Activated gamma-delta T cell treated with Interleukin-2 at 50 U/mL for 16 hours (primary cell): ENCODE measurements at places on chromosomes 1 and 21.
A peak's percentile ranks its signal among the peaks of the same experiment; 100 is the strongest.

GRCh38 chr1:23736437-23737134, 6.7 kb upstream of the ELOA start:
- no peak for DNase-seq

- no peak for DNase-seq
Measured at GRCh38 chr1:119966020-119966419, 69.7 kb upstream of the ADAM30 start.

DNA sequence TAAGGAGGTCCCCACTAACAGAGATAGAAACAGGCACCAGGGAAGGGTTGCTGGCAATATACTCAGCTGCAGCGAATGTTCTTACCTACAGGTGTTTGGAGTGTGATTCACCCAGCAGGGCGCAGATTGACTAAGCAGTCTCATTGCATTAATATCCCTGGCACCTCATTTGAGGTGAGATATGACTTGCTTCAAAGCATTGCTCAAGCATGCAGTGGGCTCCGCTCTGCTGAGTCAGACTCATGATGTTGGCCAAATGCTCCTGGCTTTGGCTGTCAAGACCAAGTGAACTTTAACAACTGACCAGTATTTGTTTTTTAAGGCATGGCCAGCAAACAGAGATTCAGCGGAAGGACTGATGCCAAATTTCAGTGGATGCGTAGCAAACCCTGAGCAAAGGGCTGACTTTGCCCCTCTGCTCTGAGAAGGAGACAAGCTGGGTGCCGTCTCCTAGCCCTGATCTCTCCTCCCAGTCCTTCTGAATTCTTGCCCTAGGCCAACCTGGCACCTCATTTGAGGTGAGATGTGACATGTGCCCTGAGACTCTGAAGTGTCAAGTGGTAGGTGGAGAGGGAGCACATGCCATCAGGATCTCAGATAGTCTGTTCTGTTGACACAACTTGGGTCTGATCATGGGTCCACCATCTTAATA, 187.1 kb upstream of the COA6 start:
- no peak for DNase-seq

DNA sequence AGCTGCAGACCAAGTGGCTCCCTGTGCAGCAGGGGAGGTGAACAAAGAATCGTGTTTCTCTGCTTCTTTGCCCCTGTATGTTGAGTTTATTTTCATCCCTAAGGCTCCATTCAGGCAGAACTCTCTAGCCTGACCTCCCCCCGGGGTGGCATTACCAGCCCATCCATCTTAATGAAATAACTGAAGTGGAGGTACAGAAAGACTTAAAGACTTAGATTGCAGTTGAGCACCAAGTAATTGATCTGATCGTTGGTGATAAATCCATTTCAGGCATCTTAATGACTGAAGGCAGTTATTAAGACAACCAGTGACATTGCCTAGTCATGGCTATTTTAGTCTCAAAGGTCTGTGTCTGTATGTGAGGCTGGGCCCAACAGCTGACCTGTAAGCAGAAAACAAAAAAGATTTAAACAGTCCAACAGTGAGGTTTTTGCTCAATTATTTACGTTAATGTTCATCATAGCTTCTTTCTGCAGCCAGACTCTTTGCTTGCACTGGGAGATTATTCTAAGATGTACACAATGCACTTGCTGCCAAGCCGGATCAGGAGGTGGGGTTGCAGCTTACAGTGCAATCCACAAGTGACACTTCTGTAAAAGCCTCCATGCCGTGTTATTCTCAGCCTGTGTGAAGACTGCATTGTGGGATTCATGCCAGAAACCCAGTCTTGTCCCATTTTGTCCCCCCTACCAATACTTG, 363.0 kb upstream of the DUSP10 start:
- DNase-seq, result no peak

- DNase-seq, result no peak
Measured at GRCh38 chr1:148162363-148162762, 10.3 kb upstream of the NBPF11 start.

DNA sequence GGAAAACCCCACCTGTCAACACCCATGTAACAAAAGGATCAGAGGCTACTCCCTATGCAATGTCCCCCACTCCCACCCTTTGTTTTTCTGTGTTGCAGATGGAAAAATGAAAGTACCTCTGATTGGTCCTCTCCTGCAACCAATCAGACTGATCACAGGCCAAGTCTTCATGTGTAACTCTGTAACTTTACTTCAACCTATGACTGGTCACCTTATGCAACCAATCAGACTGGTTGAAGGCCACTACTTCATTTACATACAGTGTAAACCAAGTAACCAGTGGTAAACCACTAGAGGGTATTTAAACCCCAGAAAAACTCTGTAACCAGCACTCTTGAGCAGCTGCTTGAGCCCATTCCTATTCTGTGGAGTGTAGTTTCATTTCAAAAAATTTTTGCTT, 266.3 kb upstream of the OLFM3 start:
- no peak for DNase-seq

- no peak for DNase-seq
Measured at GRCh38 chr1:209674957-209675564, at the start of gene G0S2. TSS of gene G0S2 (plus strand) at chr1:209675412. CDS start at chr1:209675685, 273 bp downstream.

- no peak for DNase-seq
Measured at GRCh38 chr21:32424191-32424535, 11.7 kb downstream of the EVA1C start.

DNA sequence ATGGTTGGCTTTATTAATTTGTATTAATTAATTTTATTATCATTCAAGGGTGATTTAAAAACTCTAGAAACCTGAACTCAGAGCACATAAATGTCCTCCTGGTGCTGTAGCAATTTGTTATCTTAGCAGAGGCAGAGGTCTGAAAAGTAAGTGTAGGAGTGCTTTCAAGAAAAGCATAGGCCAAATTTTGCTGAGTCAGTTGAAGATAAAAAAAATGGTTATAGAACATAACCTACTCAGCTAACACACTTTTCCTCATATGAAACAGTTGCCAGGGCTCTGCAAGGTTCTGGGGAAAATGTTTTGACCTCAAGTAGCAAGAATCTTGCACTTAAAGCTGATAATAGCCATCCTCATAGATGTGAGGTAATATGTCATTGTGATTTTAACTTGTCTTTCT, 53.5 kb upstream of the CHODL start:
- no peak for DNase-seq

- no peak for DNase-seq
Measured at GRCh38 chr1:150389650-150390049, 25.7 kb downstream of the RPRD2 start.

DNA sequence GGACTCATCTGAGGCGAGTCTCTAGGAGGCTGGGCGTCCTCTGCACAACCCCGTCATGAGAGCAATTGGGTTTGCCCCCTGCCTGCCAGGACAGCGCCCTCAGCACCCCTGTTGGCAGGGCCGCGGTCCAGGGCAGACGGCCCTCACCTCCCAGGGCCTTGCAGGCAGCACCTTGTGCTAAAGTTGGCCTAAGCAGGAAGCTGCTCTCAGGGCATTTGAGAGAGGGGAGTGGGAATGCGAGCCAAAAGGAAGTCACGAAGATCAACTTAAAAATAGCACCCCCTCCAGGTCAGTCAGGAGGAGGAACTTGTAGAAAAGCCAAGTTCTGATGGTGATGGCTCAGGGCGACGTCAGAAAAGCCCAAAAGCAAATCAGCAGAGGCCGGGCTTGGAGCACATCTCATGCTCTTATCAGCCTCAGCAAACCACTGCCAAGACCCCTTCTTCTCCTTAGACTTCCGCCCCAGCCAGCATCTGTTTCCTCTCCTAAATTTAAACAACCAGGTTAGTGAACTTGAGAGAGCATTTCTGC, 12.6 kb upstream of the ADORA3 start:
- peak; percentile 27 for DNase-seq

- no peak for DNase-seq
Measured at GRCh38 chr1:35386959-35387358, 118.5 kb downstream of the ZMYM4 start.

DNA sequence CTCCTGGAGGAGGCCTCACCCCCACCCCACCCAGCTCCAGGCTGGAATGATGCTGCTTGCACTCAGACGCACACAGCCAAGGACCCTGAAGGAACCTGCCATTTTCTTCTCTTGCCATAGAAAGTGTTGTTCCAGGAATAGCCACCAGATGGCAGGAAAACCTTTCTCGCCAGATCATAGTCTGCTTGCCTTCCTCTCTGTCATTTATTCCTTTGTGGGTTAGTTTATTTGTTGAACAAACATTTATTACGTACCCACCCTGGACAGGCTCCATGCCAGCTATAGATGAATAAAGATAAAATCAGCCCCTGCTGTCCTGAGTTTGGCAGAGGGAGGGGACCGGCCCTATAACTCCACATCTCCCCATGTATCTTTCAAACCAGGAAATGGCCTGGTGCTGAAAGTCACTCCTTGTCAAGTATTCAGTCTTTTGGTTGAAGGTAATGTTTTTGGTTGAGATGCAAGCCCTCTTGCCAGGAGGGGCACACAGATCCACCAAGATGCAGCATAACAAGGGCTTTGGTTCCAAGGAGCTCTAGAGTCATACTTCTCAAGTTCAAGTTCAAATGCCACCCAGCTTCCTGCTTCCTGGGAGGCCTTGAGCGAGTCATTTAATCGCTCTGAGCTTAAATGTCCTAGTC, 7.0 kb upstream of the KCNC4 start:
- peak; percentile 73 for DNase-seq

GRCh38 chr1:35592991-35593769, 20.1 kb downstream of the TFAP2E start:
- DNase-seq, result no peak

GRCh38 chr1:208465786-208466590, 221.8 kb upstream of the PLXNA2 start:
- no peak for DNase-seq

DNA sequence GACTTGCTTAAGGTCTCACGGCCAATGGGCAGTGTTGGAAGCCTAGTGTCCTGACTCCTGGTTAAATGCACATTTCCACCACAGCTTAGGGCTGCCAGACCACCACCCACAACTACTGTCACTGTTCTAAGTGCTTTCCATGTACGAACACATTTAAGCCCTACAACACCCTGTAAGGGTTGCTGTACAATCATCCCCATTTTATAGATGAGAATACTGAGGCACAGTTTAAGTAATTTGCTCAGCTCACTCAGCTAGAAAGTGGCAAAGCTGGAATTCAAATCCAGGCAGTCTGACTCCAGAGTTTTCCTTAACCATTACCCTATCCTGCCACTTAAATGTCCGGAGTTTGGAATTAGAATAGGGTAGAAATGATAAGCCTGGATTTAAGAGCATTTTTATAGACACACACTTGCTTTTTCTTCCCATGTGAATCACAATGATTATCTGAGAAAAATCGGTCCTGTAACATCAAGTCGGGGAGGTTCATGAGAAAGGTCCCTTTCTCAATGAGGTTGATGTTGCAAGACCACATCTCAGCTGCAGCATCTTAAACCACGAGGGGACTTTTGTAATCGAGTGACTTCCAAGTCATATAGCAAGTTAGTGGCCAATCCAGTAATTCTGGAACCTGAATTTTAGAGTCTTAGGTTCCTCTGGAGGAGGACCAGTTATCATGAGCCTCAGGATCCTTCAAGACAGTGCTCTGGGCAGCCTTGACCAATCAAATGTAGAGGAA, 8.6 kb downstream of the E2F2 start:
- no peak for DNase-seq

DNA sequence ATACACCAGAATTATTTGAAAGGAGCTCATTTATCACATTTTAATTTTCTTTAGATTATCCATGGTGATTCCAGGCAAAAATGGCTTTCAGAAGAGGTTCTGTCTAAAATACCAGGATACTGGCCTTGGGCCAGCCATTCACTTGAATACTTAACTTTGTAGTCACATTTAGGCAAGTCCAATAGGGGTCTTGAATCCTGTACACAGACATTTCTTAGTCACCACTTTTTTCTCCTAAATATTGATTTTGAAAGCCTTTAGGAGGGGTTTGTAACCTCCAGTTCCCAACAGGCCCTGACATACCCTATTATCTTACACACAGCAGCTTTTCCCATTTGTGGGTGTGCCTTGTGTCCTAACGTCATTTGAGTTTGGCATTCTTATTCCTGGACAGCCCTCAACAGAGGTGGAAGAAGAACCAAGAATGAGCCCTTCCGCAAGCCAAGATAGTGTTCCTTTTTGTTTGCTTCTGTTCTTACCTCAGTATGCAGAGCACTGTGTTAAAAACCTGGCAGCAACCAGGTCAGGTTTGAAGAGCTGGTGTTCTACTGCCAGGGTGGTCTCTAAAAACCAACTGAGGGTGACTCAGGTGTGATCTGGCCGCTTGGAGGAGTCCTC, 19.5 kb downstream of the MAP3K7CL start:
- DNase-seq, result no peak

GRCh38 chr1:180731131-180731530, 99.3 kb downstream of the XPR1 start:
- DNase-seq, result no peak

DNA sequence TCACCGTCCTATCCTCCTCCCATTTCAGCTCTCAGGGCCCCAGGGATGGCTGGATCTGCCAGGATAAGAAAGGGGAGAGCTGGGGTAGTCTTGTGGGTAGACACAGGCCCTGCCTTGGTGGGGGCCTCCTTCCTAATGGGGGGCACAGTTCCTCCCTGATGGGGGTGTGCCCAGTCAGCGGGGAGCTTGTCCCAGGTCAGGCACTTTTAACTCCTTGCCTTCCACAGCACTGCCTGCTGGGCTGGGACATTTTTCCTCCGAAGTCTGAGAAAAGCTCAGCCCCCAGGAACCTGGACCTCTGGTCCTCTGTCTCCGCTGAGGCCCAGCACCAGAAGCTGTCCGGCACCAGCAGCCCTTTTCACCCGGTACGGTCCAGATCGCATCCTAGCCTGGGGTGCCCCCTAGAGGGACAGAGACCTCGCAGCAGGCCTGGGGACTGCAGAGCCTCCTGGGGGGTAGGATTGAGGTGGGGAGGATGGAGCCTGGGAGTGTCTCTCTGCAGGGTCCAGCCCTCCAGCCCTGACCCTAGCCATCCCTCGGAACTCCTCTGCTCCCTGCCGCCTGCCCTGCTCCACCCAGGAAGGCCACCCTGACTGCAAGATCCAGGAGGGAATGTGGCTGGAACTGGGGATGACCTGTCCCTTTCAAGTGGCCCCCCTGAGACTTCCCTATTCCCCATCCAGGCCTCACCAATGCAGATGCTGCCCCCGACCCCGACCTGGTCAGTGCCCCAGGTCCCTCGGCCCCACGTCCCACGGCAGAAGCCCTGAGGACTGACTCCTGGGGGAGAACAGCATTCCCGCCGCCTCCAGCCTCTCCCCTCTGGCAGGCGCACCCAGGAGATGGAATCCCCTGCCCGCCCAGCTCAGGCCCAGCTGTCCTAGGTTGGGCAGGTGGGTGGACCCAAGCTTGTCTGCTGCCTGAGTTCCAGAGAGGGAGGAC, 12.0 kb downstream of the MIIP start:
- no peak for DNase-seq

- no peak for DNase-seq
Measured at GRCh38 chr1:182227864-182228547, 163.6 kb downstream of the GLUL start.

- DNase-seq, result no peak
Measured at GRCh38 chr1:9892563-9893528, 17.2 kb downstream of the CTNNBIP1 start.
